HTR-8/SVneo (cell line): ENCODE measurements at places on chromosomes 5 and 9.

DNA sequence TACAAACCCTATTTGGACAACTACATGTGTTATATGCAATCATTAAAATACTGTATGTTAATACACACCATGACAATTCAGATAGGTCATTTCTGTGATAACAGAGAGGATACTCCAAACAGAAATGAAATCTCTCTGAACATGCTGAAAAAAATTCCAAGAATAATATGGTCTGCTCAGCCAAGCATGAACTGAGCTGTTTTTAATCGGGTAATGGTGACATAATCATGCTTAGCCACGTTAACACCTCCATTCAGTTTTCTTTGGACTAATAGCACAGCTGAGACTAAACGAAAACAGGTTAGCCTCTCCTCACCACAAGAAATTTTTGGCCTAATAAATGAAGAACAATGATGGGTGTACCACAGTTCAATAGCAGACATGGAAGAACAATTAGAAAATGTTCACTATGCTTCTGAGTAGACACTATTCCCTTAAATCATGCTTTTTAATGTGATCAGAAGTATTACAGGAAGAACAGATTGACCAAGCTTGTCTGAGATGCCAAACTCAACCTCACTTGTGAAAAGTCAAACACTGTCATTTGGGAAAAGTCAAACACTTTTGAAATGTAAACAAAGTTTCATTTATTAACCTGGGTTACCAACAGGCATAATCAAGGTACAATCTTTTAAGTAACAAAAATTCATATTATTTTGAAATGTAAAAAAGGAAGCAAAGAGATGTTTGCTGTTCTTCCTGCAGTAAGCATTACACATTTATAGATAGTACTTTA lies 19.4 kb downstream of the RAB14 start:
- no peak for DNase-seq

- no peak for DNase-seq
These were observed 9.1 kb upstream of the RFK start for GRCh38 chr9:76403352-76403751.

DNA sequence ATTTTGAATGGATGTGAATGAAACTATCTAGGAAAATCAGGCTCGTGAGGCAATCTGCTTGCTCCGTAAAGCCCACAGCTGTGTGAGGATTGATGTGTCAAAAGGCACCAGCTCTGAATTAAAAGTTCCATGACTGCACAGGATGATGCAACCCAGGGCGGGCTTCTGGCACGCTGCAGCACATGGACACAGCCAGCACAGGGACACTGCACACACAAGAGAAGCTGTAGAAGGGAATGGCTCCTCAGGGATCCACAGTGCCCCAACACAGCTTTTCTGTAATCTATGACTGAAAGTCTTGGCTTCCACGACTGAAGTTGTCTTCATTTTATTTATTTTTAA lies 151.0 kb downstream of the GCNT1 start:
- DNase-seq, result no peak

DNA sequence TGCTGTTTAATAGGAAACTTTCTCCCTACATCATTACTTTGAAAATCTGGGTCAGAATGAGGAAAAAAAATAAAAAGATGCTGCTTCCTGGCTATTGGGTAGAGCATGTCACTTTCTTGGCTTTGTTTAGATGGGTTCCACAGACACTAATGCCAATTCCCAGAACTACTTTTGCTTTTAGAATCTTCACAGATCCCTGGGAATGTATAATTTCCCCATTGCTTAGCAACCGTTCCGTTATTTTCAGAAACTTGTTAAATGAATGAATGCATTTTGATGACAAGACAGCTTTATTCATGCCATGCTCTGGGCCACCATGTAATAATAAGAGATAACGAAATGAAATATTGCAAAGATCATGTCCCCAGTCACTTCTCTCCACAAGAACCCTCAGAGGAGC lies 126.5 kb upstream of the TRPC7 start:
- DNase-seq, result no peak

DNA sequence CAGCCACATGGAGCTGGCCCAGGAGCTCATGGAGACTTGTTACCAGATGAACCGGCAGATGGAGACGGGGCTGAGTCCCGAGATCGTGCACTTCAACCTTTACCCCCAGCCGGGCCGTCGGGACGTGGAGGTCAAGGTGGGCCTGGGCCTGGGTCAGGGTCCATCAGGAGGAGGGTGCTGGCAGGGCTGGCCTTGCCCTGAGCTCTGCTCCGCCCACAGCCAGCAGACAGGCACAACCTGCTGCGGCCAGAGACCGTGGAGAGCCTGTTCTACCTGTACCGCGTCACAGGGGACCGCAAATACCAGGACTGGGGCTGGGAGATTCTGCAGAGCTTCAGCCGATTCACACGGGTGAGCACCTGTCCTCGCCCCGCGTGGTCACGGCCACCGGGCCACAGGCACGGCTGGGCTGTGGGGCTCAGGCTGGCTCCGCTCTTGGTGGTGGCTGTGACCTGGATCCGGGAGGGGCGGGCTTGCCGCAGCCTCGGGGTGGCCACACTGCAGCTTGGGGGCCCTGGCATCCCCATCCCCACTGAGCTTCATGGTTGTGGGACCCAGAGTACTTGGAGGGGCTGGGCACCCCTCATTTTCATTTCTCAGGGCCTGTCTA lies 7.1 kb downstream of the DPP7 start:
- no peak for DNase-seq

GRCh38 chr5:140556438-140556837 lies 835 bp downstream of the SRA1 start:
- DNase-seq, result no peak

DNA sequence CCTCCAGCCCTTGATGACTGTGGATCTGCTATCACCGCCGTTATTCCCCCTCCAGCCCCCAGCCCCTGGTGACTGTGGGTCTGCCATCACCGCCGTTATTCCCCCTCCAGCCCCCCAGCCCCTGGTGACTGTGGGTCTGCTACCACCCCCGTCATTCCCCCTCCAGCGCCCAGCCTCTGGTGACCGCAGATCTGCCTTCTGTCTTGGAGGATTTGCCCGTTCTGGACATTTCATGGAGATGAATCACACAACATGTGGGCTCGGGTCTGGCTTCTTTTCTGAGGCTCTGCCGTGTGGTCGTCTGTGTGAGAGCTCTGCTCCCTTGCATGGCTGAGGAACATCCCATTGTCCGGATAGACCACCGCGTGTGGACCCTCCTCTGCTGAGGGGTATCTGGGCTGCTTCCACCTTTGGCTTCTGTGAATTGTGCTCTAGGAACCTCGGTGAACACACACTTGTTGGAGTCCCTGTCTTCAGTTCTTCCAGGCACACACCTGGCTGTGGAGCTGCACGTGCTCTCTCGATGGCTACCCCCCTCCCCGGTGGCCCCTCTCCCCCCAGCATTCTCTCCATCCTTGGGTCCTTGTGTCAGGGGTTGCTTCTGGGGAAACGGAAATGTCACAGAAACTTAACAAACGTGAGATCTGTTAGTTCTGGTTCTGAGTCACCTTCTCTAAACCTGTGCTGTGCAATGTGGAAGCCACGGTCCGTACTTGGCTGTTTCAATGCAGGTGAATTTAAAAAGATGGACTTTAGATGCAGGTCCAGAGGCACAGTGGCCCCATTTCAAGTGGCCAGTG lies 105.3 kb upstream of the COL5A1 start:
- peak; percentile 67 for DNase-seq

GRCh38 chr9:21688108-21689102 lies 114.0 kb upstream of the MTAP start:
- no peak for DNase-seq

DNA sequence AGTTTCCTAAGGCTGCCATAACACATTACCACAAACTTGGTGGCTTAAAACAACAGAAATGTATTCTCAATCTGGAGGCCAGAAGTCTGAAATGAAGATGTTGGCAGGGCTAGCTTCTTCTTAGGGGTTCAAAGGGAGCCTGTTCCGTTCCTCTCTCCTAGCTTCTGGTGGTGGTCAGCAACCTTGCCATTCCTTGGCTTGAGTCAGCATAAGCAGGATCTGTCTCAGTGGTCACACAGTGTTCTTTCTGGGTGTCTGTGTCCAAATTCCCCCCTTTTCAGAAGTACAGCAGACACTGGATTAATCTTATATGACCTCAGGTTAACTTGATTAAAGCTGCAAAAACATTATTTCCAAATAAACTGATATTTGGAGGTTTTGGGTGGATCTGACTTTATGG lies 2.1 kb upstream of the OSMR start:
- no peak for DNase-seq

- no peak for DNase-seq
These were observed 73.3 kb downstream of the TLE4 start for GRCh38 chr9:79645110-79645509.

- DNase-seq, result no peak
These were observed 13.9 kb upstream of the BTNL3 start for GRCh38 chr5:180974612-180975315.
